ENCODE measurements at places on chromosomes 3 and 15. TPM values are rescaled to one million over a fixed set of nuclear protein-coding genes. Genes with fewer than 3 reads are reported as not detected.

The RLBP1 gene
- total RNA-seq: 0.18 TPM

The GRAMD2A gene
- 0.36 TPM for total RNA-seq

The ACTR8 gene
- 49.7 TPM for total RNA-seq

The GPR62 gene
- total RNA-seq: 0.18 TPM

The CEMIP gene
- 7.1 TPM for total RNA-seq

The CLDN11 gene
- total RNA-seq: 39.6 TPM

The PRSS50 gene
- 0.45 TPM for total RNA-seq

The ACKR2 gene
- not detected for total RNA-seq

The TRH gene
- 16.4 TPM for total RNA-seq

The CYP1A1 gene
- 0.18 TPM for total RNA-seq

The FBXO40 gene
- total RNA-seq: not detected

DNA sequence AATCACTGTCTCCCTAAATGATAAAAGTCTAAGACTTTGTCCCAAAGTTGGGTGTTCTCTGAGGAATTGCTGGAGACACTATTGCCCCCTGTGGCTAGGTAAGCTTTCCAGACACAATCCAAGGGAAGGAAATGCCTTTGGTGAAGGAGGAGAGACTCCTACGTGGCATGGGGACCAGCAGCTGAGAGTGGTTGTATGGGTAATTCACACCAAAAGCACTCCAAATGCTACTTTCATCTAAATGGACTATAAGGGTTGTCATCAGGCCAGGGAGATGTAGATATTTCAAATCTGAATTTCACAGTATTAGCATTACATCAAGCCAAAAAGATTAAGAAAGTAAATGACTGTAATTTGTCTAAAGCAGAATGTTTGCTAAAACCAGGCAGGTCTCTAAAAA is 400.8 kb upstream of the THBS1 start:
- DNase-seq: no peak

DNA sequence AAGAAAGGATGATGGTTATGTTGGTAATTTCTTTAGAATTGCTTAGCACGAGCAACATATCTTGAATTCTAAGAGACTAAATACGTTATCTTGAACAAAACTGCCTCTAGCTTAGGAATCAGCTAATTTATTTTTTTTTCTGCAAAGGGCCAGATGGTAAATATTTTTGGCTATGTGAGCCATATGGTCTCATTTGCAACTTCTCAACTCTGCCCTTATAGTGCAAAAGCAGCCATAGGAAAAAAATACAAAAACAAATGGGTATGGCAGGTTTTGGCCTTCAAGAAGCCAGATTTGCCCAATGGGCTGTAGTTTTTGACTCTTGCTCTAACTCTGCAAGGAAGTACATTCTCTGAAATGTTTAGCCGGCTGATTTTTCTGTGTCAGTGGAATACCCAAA is 11.9 kb downstream of the OXSM start:
- DNase-seq: peak; percentile 18

- no peak for DNase-seq
Observed at GRCh38 chr15:42356851-42357250, 2.5 kb upstream of the CAPN3 start.

- no peak for DNase-seq
Observed at GRCh38 chr3:68287101-68287500, 632.7 kb upstream of the SUCLG2 start.

- DNase-seq: no peak
Observed at GRCh38 chr3:63413523-63413922, 135.4 kb downstream of the SYNPR start.

DNA sequence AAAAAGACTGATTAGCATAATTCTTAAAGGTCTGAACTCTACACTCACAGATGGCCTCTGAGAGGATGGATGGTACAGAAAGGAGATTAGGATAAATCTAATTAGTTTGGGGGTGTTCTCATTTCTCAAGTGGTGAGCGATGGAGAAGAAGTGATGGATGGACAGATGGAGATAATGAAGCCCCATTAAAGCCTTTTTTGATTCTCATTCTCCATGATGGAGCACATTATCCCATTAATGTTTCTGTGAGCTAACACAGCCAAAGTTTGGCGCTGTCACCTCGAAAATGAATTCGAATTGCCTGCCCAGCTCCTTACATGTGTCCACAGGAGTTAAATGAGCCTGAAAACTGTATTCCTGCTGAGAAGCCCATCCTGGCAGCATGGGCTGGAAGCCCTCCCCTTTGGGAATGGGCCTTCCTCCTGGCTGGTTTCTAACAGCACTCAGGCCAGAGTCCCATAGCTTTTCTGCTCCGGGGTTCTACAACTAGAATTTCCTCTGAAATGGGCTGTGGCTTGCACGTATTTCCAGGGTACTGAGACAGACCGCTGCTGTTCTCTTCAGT is 726.0 kb upstream of the CFAP20DC start:
- DNase-seq: no peak

GRCh38 chr3:141426404-141427034 is 58.2 kb downstream of the ZBTB38 start:
- DNase-seq: peak; percentile 84

- no peak for DNase-seq
Observed at GRCh38 chr3:45994419-45995235, 997 bp downstream of the FYCO1 start.

GRCh38 chr3:157310329-157311052 is 126.2 kb upstream of the PTX3 start:
- no peak for DNase-seq

DNA sequence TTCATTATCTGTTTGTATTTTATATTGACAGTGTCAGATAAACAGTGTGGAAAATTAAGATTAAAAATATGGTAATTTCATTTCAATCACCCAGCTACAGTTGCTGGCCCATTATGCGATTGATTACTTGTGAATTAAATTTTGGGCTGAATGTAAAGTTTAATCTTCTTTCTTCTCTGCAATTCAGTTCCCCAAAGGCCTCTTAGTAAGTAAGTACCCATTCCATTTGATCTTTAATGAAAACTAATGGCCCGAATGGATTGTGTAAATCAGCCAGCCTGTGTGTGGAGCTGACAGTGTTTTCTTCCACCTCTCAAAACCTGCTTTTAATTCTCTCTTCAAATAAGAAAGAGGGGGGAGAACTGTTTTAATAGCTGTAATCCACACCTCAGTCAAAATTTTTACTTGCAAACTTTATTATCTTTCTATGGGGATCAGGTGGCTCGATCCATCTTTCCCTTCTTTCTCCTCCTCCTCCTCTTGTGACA is 307.1 kb downstream of the IL20RB start:
- no peak for DNase-seq

DNA sequence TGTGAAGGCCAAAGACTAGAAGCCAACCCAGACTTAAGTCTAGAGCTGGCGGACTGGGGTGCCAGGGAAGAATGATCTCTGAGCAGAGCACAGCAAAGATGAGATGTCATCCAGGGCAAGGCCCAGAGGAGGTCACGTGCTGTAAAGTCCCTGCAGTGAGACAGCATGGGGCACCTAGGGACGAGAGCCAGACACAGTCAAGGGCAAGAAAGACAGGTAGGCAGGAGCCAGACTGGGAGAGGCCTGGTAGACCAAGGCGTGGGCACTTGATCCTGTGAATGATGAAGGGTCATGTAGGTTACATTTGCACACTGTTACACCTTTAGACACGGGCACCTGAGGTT is 379.7 kb upstream of the PROK2 start:
- DNase-seq: no peak

- peak; percentile 17 for DNase-seq
Observed at GRCh38 chr3:37243820-37244748, 69.7 kb upstream of the LRRFIP2 start.
